ENCODE measurements at places on chromosomes 5 and 9.

DNA sequence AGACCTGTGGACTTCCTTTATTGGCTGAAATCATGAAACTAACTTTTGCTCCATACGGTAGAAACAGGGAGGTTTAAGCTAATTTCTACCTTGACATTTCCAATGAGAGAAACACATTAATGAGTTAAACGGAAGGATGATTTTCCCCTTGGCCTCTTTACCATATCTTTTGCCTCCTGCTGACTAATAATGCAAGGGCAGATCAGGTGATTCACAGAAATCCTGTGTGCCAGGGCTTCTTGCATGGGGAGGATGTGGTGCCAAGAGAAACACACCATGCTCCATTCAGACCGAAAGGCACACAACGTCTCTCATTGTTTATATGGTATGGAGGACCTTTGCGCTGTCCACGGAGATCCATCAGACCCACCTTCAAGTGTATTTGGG lies 17.4 kb upstream of the PRLR start:
- DNase-seq = no peak

DNA sequence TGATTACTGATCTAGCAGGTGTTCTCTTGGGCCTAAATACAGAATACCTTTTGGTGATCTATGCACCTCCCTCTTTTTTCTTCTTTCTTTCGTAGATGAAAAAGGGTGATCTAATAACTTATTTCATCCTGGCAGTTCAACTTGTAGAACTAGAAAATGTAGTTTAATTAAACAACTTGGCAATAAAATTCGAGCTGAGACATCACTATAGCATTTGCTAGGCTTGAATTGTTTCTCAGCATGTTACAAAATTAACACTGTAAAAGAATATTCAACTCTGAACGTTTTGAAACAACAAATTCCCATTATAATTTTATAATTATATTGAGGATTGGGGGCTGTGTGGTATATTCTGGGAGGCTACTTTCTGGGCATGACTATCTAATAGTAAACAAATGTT lies 19.5 kb downstream of the SMIM15 start:
- DNase-seq = no peak

GRCh38 chr5:171010086-171010485 lies 148.3 kb downstream of the RANBP17 start:
- no peak for DNase-seq

DNA sequence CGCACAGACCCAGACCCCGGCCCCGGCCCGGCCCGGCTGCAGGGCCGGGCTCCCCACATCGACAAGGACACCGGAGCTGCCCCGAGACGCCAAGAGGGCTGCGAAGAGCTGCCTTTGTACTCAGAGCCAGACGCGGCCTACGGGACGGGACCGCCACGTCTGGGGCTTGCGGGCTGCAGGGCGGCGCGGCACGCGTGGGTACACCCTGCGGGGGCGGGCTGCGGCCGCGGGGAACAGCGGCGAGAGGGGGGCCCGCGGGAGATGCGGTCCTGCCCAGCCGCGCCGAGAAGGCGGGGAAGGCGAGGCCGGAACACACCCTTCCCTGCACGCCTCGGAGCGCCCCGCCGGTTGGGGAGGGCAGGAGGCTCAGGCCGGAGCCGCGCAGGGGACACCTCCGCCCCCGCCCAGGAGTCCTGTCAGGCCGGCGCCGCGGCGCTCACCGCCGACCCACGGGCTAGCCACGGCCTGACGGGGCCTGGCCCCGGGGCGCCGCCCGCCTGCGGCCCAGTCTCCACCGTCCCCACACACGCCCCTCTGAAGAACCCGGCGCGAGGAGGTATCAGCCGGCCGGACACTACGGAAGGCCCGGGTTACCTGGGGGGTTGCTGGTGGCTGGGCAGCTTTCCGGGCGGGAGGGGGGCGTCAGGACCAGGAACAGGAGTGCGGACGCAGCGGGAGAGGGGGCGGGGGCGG lies 478 bp downstream of the RAB14 start:
- DNase-seq = peak; percentile 41

GRCh38 chr5:117779171-117779570 lies 1204.5 kb upstream of the SEMA6A start:
- no peak for DNase-seq

All from NAMALWA (cell line).